GM23248 (cell line): ENCODE measurements at places on chromosomes 2 and 18.

- peak; percentile 28 for DNase-seq
Observed at GRCh38 chr2:173400760-173401159, 46.1 kb downstream of the CDCA7 start.

DNA sequence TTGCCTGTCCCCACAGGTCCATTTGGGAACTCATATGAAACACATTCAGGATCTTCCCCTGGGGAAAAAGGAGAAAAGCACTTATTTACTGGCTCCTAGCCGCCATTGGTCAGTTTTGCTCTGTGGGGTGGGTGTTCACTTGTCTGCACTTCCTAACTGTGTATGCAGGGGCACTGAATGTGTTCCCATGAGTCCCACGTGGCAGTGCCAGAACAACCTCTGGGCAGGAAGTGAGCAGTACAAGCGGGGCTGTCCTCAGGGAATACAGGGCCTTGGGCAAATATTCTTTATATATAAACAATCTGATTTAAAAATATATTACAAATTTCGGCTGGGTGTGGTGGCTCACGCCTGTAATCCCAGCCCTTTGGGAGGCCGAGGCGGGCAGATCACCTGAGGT lies 21.8 kb upstream of the CTIF start:
- DNase-seq = no peak

GRCh38 chr2:23475036-23475435 lies 90.1 kb downstream of the KLHL29 start:
- DNase-seq = no peak

GRCh38 chr2:61210332-61210981 lies 48.5 kb downstream of the C2orf74 start:
- DNase-seq = peak; percentile 86

DNA sequence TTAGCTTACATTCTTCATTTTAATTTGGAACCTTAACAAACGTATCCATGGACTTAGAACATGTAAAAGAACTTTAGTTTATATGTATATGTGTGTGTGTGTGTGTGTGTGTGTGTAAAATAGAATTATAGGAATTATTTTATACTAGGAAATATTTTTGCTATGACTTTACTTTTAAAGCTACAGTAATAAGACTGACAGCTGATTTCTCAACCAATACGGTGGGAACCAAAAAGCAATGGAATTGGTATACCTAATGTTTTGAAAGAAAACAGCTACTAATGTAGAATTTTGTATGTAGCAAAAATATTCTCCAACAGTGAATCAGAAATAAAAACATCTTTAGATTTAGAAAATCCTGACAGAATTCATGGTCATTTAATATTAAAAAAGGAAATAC lies 146.5 kb upstream of the ARL4C start:
- peak; percentile 43 for DNase-seq
